ENCODE measurements at places on chromosomes 12 and 14. TPM values are rescaled to one million over a fixed set of nuclear protein-coding genes. Genes with fewer than 3 reads are reported as not detected.

DNA sequence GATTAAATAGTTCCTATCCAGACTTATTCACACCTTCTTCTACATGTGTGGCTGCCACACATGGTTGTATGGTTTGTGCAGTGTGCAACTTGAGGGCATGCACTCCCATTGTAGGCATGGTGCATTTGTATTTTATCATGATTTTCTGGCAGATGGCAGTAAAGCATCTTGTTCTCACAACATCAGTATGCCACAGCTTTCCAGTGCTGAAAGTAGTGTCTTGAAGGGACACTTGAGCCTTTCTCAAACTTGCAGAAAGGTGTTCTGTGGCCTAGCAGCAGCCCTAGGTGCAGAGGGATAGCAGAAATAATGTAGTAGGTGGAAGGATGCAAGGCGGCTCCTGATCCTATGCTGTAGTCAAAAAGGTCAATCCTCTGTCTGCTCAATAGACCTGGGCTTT lies 72.9 kb downstream of the LMNTD1 start:
- DNase-seq = no peak

- DNase-seq = no peak
Observed at GRCh38 chr12:90999966-91000365, 4.8 kb downstream of the EPYC start.

DNA sequence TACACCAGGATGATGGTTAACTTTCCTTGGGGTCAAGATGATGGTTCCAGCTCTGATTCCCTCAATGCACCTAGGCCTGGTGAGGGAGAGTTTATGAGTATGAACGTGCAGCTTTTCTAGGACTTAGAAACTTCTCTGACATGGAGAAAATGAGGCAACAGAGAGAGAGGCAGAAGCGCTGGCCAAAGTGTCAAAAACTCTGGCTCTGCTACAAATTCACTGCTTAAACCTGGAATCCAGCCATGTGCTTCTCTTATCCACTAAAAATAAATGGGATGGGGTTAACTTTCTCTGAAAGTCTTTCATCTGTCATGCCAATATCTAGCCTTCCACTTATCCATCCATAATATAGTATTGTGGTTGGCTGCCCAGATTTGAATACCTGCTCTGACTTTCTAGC lies 568.7 kb downstream of the MED13L start:
- no peak for DNase-seq

KRT8 gene
- total RNA-seq = 9.5 TPM

CFAP54 gene
- 13.1 TPM for total RNA-seq

DNA sequence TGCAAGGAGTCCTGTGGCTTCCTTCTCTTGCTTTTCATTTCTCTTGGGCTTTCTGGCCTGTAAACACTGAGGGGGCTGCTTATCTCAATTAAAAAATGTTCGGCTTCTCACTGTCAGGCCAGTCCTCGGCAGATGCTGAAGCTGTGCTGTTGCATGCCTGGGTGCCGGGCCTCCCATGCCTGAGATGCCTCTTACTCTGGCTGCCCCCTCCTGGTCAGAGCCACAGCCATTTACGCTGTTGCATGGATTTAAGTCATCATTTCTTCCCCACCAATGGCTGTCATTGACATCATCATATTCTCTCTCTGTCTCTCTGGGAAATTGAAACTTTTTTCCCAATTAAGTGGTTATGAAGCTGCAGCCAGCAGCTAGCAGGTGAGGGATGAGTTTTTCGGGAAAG lies 53.7 kb downstream of the FOXN4 start:
- DNase-seq = peak; percentile 51

KCNK13 gene
- total RNA-seq = 0.05 TPM

C12orf56 gene
- total RNA-seq = 0.05 TPM

DNA sequence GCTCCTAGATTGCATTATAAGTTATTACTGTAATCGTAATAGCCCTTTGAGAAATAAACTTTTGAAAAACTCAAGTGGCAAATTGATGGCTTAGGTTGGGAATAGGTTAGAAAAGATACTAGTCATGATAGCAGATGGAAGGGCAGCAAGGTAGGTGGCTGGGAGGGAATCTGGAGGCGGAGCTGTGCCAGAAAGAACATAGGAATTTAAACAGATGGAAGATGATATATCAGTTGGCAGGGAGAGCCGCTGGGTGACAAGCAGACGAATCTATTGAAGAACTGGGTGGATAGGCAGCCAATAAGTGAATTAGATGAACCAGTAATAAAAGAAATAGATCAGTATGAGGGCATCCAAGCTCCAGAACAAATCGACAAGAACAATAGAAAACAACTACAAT lies 142.1 kb downstream of the CNTN1 start:
- DNase-seq = no peak

MRPL51 gene
- total RNA-seq = 86.4 TPM

DNA sequence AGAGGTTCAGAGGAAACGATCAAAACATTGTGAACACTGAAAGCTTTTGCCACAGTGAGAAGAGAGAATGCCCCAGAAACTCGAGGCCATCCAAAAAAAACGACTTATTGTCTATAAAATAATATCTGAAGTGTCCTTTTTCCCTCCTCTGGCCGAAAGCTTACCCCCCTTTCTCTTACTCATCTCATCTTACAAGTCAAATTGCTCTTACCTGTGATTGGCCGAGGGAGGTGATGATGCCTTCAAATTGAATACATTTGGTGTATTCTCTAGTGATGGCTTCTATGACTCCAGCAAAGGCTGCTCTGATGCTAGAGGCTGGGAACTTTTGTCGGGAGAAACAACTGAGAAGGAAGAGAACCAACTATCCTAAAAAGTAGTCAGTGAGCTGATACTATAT lies 90.7 kb downstream of the PTCSC3 start:
- no peak for DNase-seq

- peak; percentile 66 for DNase-seq
Observed at GRCh38 chr12:19409376-19409775, 29.9 kb upstream of the AEBP2 start.

DNA sequence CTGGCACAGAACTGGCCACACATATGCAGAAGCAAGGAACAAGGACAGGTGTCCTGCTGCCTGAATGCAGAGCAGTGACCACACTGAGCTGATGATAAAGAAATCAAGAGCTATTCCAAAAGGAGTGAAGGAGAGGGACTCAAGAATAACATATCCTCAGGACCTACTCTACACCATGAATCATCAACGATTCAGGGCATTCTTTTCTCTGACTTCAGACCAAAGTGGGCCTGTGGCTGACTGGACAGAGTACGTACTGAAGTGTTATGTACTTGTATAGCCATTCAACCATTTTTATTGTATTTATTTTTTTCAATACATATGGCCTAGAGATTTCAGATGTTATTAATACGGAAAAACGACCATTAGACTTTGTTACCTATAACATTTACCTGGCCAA lies 177.5 kb upstream of the TMTC1 start:
- no peak for DNase-seq

GRCh38 chr12:27539191-27539631 lies 15.2 kb downstream of the PPFIBP1 start:
- DNase-seq = no peak

DNA sequence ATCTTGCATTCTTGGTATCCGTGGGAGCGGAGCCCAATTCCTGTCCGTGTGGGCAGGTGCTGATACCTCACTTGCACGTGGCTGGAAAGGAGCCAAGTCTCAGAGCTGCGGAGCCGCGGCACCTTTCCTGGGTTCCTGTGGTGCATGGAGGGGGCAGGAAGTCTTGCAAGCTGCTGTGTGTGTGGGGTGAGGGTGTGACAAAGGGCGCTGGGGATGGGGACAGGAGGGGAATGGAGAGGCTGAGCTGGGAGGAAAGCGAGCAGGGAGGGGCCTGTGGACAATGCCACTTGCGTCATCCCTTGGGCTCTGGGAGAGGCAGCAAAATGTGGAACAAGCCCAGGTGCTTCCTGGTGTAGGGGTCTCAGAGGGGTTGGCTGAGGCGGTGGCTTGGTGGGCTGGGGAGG lies 86.7 kb downstream of the CALM1 start:
- peak; percentile 77 for DNase-seq

GRCh38 chr14:103763730-103764488 lies 48.3 kb downstream of the ZFYVE21 start:
- no peak for DNase-seq

GRCh38 chr12:47988073-47989022 lies 15.9 kb downstream of the COL2A1 start:
- peak; percentile 6 for DNase-seq

DNA sequence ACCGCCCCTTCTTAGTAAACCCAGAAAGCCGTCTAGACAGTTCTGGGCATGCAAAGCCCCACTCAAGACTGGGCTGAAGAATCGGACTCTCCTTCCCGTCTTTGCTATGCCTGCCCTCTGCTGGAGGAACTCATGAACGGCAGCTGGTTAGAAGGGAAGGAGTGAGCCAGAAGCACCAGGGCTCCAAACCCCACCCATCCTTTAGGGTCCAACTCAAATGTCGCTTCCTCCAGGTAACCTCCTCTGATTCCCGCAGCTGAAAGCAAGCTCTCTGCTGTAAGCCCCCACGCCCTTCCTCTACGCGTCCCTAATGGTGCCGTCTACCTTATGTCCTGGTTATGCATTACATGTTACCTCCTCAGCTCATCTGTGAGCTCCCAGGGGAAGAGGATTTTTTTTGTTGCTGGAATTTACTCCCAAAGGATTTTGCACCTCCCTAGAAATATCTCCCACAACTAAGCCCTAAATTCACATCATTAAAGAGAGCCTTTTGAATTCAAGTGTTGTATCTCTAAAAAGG lies 59.0 kb upstream of the SCN8A start:
- peak; percentile 85 for DNase-seq

PLCZ1 gene
- not detected for total RNA-seq

GRCh38 chr14:68771631-68772030 lies 21.2 kb downstream of the ZFP36L1 start:
- peak; percentile 89 for DNase-seq

SRRM4 gene
- not detected for total RNA-seq

DNA sequence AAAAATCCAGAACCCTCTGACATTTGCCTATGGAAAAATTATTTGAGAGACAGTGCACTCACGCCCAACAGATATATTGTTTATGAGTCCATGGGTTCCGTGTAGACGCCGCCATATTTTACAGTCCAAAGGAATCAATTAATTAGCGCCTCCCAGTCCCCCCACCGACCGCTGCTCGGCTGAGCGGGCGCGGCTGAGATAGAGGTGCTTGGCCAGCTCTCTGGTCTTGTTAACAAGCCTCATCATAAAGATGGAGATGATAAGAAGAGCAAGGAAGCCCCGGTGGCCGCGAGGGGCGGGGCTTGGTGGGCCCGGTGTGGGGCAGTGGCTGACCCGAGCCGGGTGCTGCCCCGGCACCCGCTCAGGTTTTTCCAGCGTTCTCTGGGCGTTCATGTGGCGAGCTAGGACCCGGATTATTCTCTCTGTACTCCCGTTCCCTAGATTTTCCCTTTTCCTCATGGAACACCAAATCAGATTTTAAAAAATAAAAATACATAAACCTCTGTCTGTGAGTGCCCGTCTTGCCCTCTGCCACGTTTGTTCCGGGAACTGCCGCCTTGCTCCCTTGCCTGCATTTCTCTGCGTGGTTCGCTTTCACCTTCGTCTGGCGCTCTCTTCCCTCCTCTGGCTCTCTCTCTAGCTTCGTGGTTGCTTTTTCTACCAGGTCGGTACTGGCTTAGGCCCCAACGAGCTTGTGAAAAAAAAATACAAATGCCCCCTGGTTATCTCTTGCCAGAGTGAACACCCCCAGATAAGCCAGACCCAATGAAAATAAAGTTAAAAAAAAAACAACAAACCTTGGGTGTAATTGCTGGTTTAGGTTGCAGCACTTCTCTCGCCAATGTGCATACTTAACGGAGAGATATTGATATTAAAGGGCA lies 9.0 kb downstream of the HOXC12 start:
- no peak for DNase-seq

DNA sequence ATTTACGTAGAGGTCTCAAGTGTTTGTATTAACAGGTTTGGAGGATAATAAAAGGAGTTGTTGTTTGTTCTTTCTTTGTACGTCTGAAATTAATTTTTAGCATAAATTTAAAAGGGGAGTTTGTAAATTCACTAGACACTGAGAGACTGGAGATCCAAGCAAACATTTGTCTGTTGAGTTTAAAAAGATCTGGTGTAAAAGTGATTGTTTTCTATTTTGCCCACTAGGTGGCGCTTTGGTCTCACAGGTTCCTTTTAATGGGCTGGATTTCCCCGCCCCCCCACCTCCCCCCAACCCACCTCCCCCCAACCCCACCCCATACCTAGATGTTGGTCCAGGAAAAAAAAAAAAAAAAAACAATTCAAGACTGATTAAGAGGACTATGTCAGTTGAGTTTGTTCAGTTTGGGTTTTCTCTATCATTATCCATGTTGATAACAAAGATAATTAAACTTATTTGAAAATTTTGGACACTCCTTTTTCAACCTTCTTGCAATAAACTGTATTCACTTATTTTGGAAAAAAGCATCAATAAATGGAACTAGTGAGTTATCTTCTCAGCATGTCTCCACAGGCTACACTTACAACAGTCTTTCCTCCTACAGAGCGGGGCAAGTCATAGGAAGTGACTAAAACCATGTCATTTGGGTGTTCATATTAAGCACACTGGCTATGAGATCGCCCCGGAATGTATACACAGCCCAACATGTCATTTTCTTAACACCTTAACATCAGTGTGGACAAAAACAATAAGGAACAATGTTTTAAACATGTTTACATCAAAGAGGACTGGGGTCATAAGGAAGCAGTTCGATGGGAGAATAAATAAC lies 841.1 kb downstream of the NRXN3 start:
- DNase-seq = peak; percentile 72

TMEM253 gene
- not detected for total RNA-seq

TAS2R19 gene
- total RNA-seq = 4.0 TPM

DNA sequence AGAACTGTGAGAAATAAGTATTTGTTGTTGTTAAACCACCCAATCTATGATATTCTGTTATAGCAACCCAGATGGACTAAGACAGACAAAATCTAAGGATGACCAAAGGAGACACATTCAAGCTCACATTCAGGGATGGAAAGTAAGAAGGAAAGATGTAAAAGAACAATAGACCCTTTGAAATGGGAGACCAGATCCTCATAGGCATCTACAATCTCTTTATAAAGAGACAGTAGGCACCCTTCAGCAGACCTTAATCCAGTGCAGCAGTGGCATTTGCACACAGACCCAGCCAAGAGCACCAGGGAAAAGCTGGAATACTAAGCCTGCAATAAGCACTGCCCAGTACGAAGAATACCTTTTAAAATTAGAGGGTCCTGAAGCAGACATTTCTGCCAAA lies 132.7 kb downstream of the KLHL28 start:
- no peak for DNase-seq

DNAI7 gene
- 0.28 TPM for total RNA-seq

GRCh38 chr14:101733211-101733610 lies 28.3 kb upstream of the PPP2R5C start:
- peak; percentile 21 for DNase-seq

- no peak for DNase-seq
Observed at GRCh38 chr12:120925740-120926563, 21.8 kb upstream of the SPPL3 start.

DNA sequence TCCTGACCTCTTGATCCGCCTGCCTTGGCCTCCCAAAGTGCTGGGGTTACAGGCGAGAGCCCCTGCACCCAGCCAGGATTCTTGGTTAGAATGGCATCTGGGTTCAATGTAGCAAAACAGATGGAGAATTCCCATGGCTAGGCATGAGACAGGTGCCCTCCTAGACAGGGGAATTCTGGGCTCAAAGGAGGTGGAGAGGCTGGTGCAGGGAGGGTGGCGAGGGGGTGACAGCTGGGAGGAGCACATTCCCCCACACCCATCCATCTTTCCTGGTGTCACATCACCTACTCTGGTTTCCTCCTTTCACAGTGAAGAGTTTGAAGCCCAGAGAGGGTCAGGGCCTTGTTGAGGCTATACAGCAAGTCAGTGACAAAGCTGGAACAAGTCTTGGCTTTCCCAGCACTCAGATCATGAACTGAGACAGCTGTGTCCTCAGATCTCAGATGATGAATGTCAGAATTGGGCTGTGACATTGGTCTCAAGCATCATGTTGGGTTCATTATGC lies 2.8 kb downstream of the SERPINA1 start:
- no peak for DNase-seq

TMEM132C gene
- not detected for total RNA-seq
